Thymus (tissue), 14 donors: ENCODE measurements at places on chromosomes 3 and 15. TPM values are rescaled to one million over a fixed set of nuclear protein-coding genes. Genes with fewer than 3 reads are reported as not detected.

Gene IRAK2
- 3.9 TPM for total RNA-seq

Gene LXN
- 21.9 TPM for total RNA-seq

Gene FBXW12
- total RNA-seq, result 0.05 TPM

Gene CCR9
- 214 TPM for total RNA-seq

Gene VGLL3
- 0.24 TPM for total RNA-seq

Gene FAM107A
- total RNA-seq, result 7.9 TPM

Gene CHRNA5
- 1.9 TPM for total RNA-seq

Gene RHCG
- total RNA-seq, result 0.85 TPM

Gene LIPH
- total RNA-seq, result 0.09 TPM

Gene ERC2
- total RNA-seq, result 0.28 TPM
